ENCODE measurements at places on chromosomes 11 and 22. TPM values are rescaled to one million over a fixed set of nuclear protein-coding genes. Genes with fewer than 3 reads are reported as not detected.

RAB3IL1 gene
- 14.0 TPM for total RNA-seq

GLYAT gene
- total RNA-seq: not detected

CD59 gene
- total RNA-seq: 129 TPM

ADM2 gene
- 2.7 TPM for total RNA-seq

TNNT3 gene
- total RNA-seq: not detected

EMSY gene
- 23.2 TPM for total RNA-seq
